ENCODE measurements at places on chromosomes 7 and 10.
A peak's percentile ranks its signal among the peaks of the same experiment; 100 is the strongest.

DNA sequence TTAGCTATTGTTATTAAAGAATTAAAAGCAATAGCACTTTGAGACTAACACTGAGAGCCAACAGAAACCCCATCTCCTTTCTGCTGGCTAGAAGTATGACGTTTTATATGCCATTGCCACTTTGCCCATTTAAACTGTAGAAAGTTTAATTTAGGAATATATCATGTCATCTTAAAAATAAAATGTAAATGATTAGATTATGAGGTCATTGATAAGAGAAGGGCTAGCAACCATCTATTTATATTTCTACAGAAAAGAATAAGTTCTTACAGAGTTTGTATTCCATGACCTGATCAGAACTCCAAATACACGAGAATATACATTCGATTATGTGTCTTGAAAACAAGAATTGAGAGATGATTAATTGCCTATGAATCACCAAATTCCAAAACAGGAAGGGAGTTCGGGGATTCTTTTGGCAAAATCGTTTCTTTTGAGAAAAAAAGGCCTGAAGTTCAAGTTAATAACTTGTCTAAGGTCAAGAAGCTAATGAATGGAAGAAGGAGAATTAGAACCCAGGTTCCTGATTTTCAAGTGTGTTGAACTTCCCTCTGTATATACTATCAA, 227.0 kb downstream of the TRIL start:
- DNase-seq: no peak

DNA sequence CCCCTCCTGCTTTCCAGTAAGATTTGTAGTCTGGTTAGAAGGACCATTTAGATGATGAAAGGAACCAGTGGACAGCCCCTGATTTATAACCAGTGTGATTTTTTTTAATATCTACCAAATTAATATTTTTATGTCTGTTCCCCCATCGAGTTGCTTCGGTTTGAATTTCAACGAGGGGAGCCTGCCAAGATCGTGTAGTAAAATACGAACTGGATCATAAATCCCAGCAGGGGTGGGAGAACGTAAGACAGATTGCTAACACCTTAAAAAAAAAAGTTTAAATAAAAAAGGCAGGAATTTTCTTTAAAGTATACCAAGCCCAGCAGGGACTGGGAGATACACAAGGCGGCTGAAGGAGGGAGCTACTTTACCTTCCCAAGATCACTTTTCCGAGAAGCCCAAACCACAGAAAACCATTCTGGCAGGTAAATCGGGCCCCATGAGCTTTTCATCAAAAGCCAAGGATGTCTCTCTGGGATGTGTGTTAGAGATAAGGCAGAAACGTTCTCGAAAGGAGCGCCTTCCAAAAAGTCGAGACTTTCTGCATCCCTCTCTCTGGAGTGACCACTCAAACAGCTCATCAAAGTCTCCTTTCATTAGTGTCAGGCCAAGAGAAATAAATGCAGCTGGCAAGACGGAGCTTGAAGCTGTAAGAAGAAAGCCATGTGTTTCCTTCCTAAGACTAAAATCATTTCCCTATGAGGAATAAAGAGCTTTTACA, 270.5 kb upstream of the NFE2L3 start:
- no peak for DNase-seq

DNA sequence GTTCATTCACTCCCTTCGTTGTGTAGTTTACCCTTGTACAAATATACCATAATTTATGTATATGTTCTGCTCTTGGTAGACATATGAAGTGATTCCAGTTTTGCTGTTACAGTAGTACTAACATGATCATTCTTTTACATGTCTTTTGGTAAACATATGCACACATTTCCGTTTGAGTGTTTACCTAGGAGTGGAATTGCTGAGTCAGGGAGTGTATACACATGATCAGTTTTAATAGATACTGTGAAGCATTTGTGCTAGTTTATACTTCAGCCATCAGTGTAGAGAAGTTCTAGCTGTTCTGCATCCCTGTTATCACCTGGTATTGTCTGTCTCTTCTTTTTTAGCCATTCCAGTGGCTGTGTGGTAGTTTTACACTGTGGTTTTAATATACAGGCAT, 34.5 kb upstream of the CYP26C1 start:
- no peak for DNase-seq

- no peak for DNase-seq
Measured at GRCh38 chr10:117502421-117503243, 39.9 kb upstream of the EMX2 start.

DNA sequence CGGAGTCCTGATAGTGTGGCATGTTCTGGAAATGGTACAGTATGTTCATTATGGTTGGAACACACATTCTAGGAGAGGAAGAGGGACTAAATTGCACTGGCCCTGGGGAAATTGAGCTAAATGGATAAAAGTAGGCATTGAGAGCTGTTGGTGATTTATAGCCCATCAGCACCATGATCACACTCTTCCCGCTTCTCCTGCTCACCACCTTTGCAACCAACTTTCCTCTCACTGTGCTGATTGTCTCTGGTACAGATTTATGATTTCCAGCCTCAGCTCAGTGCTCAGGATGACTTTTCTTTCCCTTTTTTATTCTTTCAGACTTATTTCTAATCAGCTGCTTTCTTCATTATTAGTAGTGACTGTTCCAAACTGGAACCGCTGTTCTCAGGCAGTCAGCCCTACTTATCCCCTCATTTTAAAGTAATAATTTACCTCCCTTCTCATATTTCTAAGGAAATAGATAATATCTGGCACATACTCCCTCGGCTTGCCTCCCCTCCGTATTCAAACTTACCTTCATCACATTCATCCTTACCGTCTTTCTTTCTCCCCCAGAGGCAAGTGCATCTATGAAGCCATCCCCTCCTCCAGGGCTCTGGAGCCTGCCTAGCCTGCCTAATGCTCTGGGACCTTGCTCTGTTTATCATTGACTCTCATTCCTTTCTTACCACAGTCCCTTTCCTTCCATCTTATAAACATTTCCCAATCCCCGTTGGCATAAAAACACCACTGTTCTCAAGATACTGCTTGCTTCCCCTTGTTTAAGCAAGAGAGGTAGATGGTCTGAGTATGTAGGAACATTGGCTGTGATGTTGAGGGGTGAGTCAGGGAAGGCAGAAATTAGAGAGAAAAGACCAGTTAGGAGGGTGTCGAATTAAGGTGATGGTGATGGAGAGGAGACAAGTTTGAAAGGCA, 51.6 kb upstream of the RPA3 start:
- DNase-seq: no peak

DNA sequence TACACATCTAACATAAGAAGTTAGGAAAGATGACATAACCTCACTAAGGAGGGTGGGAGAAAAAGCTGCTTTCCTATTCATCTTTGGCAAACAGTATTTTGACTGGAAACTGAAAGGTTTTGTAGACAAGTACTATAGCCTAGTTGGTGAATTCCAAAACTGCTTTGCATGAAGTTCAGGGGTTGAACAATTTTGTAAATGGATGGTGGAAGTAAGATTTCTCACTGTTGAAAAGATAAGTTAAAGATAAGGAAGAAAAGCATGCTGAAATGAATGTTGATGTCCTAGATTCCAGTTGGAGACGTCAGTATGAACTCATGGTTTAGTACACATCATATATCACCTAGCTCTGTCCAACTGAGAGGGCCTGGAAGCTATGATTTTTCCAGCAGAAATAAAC, 159.1 kb upstream of the FEZF1 start:
- DNase-seq: no peak

DNA sequence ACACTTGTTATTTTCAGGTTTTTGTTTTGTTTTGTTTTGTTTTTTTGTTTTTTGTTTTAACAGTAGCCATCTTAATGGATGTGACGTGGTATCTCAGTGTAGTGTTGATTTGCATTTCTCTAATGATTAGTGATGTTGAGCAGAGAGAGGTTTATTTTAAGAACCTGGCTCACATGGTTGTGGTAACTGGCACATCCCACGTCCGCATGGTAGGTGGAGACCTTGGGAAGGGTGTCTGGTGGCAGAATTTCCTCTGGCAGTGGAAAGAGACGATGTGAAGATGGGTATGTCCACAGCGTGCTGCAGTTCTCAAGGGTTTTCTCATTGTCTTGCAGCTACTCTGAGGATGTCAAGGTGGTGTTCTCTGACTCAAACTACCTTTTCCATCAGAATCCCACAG, 252.2 kb downstream of the GALNT17 start:
- no peak for DNase-seq

- DNase-seq: peak; percentile 82
Measured at GRCh38 chr10:101012525-101013364, 13.1 kb downstream of the LZTS2 start.

GRCh38 chr7:143458263-143458662, 15.0 kb downstream of the TAS2R60 start:
- DNase-seq: no peak

- peak; percentile 86 for DNase-seq
Measured at GRCh38 chr7:116525913-116526861, 1.4 kb downstream of the CAV1 start.

GRCh38 chr7:92735707-92736106, 100.7 kb downstream of the CDK6 start:
- DNase-seq: no peak

DNA sequence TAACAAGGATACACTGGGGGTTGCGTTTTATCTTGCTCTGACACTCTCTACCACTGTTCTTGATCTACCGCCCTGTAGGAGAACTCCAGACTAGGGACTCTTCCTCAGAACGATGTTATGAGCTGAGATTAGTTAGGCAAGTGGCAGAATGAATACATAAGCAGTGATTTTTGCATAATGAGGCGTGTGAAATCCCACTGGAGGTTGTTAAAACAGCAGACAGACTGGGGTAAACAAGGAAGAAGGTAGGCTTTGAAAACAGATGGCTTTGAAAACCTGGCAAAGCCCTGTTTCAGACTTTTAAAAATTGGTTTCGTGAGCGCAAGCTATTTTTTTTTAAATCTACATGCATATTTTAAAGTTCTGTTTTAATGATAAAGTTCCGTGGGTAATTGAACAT, 785.2 kb downstream of the TYW1 start:
- DNase-seq: no peak

GRCh38 chr10:49611816-49612512, 1.9 kb downstream of the SLC18A3 start:
- peak; percentile 59 for DNase-seq

DNA sequence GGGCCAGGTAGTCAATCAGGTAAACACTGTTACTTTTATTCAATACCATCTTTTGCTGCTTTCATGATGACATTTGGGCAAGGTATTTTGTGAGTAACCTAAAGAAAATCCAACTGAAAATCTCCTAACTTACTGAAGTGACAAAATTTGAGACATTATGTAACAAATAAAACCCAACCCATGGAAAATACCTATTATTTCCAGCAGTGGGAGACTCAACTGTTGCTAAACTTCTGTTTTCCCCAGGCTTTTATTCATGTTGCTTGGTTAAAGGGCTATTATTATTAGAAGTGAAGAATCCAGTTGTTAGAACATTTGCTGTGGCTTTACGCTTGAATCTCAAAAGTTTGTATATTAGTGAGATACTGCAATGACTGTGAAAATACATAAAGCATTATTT, 215.9 kb downstream of the MDFIC start:
- no peak for DNase-seq

DNA sequence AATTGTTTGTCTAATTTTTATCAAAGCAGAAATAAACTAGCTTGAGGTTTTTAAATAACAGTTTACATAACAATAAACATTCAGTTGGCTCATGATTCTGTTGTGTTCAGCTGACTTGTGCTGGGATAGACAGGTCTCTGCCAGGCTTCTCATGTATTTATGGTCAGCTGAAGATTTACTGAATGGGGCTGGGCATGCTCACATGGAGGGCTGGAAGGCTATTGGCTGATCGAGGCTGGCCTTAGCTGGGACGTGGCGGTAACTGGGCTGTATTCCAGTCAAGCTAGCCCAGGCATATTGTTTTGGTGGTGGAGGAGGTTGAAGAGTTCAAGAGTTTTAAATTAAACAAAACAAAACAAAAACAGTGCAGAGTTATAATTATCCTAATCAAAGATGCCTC, 251.0 kb upstream of the MTPN start:
- DNase-seq: no peak

- no peak for DNase-seq
Measured at GRCh38 chr10:114174695-114175188, 739 bp upstream of the CCDC186 start.

DNA sequence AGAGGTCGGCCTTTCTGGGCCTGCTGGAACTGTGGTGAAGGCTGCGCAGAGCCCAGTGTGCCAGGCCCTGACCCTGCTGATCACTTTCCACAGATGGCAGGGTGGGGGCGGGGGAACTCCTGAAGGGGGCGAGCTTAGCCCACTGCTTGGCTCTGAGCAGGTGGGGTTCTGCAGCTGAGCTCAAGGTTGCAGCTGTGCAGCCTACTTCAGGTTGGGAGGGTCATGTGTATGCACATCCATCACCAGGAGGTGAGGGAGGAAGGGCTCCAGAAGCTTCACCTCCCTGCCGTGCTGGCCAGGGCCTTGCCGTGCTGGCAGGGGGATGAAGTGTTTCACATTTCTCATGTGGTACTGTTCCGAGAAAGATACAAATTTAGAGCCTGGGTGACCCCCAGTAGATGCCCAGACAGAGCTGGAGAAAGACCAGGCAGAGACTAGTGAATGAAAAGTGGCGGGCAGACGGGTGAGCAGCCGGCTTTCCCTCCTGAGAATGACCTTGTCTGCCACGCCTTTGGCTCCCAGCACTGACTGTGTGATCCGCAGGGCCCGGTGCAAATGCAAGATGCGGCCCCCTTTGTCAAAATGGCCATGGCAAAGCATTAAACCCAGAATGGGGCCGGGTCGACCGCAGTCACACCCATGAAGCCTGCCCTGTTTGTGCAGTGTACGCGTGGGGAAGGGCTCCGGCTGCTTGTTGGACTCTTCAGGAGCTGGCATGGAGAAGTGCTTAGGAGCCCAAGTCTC, 25.2 kb downstream of the FAM241B start:
- DNase-seq: no peak

DNA sequence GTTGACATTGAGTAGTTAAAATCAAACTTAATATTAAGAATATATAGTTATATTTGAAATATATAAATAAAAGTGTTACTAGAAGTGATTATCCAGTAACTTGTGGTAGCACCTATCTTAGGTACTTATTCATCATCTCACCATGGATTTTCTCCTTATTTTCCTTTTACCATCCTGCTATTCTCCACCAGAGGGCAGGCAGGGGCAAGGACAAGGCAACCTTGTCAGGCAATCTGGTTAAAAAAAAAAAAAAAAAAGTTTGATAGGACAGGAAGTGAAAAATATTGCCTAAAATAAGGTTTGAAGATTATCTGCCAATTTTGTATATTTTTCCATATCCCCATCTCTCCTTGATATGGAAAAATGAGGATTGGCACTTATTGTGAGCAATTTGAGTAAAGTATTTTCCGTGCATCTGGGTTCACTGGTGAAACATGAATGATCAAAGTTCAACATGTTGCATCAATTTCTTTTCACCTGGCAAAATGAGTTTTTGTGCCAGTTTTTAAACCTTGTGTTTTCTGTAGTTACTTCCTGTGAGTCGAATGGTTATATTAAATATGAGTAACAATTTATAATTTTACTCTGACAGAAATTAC, 256.7 kb downstream of the AGMO start:
- no peak for DNase-seq

DNA sequence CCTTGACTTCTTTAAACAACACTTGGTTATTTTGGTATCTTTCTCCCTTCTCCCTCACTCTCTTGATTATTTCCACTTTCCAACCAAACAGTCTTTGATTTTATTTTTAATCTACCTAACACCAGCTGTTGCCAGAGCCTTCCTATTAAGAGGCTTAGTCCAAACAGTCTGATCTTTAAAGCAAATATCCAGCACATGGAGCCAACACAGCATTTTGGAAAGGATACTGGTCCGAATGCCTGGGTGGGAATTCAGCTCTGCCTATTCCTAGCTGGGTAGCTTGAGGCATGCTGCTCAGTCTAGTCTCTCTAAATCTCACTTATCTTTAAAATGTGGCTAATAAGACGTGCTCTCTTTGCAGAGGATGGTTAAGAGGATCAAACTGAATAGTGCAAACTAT, 129.3 kb downstream of the NRCAM start:
- DNase-seq: no peak
